ENCODE measurements at places on chromosomes 4 and X.

DNA sequence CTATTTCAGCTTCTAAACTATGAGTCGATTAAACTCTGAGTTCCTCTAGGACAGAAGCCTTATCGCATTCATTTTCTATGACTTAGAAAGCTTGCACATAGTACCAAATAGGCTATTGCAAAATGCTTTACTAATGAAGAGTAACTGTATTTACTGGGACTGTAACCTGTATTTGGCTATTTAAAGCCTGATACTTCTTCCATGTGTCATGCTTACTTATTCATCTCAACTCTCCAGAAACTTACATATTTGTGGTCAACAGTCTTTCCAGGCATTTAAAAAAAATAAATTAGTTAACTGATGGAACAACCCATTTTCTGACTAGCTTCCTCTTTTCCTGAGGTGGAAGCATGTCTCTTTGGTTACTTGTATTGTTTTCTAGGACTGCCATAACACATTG lies 467.9 kb downstream of the PCDH11X start:
- no peak for DNase-seq

DNA sequence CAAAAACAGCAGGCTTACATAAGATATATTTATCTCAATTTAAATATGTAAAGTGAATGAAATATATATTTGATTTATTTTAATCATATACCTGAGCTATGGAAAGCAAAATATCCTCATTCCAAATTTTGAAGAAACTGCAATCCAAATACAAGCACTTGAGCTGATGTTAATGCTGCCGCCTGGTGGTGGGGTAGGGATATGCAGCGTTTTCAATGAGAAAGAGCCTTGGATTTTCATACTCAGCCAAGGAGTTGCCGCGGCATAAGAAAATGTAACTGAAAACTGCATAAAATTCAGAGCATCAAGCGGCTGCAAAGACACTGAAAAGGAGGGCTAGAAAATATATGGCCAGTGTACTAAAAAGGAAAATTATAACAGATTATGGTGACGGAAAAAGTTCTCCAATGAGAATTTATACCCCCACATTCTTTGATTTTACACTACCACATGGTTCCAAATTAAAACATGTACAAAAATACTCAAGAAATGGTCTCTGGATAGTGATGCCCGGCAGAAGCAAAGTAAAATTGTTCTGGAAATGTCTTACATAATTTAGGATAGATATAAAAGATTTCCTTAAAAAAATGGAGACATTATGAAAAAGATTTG lies 660.3 kb upstream of the PITX2 start:
- DNase-seq: peak; percentile 29

GRCh38 chr4:123444290-123444731 lies 47.7 kb downstream of the SPRY1 start:
- peak; percentile 63 for DNase-seq

DNA sequence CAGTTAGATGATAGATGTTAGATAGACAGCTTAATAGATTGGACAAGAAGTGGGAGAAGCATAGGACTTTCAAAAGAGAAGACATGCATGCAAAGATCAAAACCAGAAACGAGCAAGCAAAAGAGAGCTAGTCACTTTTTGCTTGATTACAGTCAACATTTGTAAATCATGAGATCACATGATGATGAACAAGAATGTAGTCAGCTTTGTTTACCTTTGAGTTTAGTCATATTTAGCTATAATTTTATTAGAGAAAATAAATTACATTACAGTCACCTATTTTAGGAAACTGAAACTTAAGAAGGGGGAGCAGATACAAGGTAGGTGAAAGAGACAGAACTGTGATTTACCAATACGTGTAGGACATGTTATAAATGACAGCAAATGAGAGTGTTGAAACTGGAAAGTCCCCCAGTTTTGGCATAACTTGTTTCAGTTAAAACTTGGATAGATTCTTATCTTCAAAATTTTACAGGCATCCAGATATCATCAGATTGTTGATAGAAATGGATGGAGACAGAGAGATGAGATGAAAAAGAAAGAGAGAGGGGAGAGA lies 1083.1 kb upstream of the PCDH10 start:
- DNase-seq: no peak

GRCh38 chr4:530017-530781 lies 31.2 kb downstream of the PIGG start:
- DNase-seq: no peak

DNA sequence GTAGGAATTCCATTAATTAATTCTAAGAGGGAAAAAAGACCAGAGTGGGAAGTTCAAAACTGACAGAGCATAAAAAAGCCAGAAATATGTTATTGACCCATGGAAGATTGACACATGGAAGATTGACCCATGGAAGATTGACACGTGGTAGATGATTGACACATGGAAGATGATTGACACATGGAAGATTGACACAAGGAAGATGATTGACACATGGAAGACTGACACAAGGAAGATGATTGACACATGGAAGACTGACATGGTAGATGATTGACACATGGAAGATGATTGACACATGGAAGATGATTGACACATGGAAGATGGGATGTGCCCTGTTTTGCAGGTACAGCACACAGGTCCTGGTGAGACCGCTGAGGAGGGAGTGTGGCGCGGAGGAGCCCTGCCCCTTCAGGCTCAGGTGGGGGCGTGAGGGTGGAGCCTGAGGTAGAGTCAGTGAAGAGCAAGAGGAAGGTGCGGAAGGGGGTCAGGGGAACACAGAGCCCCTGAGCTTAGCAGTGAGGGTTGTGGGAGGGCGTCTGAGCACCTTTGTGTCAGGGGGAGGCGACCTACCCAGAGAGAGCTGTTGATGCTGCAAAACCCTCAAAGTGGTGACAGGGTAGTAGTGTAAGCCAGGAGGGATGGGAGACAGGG lies 15.8 kb upstream of the PDE6B start:
- DNase-seq: no peak

DNA sequence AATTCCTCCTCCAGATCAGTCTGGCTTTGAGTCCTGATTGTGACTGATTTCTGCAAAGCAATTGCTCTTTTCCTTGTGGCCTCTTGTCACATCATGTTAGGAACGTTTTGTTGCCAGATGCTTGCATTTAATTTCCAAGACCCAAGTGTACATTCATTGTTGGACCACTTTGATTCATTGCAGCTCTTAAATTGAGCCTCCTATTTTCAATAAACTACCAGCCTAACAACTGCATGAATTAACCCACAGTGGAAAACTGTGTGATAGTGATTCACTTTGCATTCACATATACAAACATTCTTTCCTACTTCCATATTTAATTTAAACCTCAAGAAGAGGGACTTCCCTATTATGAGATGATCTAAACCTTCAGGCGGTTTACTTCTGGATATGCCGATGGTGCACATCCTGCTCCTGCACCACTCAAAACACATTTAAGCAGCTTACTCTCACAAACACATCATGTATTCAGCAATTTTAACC lies 118.4 kb downstream of the AFF1 start:
- DNase-seq: no peak

DNA sequence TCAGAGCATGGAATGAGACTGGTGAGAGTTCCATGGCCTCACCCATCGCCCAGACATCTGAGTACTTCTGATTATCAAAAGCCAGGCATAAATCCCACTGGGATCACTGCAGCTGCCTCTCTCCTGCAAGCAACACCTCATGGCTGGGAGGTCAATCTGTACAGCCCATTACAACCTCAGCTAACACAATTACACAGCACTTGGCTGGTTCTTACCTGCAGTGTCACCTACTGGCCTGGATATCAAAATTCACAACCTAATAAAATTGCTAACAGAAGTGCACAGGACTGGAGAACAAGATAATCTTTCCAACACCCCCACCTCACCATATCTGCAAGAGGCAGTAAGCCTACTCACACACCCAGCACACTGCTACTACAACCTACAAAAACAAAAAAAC lies 341.7 kb upstream of the NDST3 start:
- no peak for DNase-seq

DNA sequence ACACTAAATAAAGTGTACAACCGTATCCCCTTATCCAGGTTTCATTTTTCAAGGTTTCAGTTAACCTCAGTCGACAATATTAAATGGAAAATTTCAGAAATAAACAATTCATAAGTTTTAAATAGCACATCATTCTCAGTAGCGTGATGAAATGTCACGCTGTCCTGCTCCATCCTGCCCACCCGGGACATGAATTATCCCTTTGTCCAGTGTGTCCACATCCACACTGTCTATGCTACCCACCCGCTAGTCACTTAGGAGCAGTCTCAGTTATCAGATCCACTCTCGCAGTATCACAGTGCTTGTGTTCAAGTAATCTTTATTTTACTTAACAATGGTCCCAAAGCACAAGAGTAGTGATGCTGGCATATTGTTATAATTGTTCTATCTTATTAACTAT lies 54.7 kb downstream of the FRYL start:
- DNase-seq: no peak

DNA sequence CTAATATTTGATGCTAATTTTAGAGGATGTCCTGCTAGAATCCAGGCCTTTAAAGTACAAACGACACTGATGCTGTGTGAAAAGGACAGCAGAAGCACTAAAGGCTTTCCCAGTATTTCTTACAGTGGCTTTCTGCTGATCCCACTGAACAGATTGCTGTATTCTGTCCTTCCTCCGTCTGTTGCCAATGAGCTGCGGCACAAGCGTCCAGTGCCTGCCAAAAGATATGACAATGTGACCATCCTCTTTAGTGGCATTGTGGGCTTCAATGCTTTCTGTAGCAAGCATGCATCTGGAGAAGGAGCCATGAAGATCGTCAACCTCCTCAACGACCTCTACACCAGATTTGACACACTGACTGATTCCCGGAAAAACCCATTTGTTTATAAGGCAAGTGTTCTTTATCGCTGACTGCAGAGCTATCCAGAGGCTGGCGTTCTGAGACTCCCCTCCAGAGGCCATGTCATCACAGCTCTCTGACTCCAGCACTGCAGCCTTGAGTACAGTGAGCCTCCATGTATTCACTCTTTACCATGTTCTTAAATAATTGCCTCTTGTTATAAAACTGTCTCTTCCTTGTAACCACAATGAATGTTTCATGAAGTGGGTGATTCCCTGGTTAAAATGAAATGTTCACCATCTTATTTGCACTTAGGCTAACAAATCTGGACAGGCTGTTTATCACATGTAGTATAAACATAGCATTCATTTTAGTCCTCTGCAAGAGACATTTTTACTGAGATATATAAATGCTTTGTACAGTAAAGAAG lies 43.6 kb downstream of the GUCY1B1 start:
- no peak for DNase-seq

DNA sequence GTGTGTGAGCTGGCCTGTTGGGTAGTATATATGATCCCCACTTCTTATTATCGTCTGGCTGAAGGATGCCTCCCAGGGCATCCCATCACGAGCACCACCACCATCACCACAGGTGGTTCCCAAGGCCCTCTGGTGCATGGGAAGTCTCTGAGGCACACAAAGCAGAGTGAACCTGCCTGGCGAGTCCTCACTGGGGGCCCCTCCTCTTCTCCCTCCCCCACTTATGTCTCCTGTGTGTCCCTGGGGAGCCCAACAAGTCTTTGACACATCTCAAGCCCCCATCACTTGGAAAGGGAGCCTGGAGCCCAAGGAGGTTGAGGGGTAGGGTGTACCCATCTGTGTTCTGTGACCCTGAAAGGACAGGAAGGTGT lies 45.5 kb upstream of the NKX1-1 start:
- DNase-seq: no peak
